NCI-H526 (cell line): ENCODE measurements at places on chromosomes 1 and 21.

DNA sequence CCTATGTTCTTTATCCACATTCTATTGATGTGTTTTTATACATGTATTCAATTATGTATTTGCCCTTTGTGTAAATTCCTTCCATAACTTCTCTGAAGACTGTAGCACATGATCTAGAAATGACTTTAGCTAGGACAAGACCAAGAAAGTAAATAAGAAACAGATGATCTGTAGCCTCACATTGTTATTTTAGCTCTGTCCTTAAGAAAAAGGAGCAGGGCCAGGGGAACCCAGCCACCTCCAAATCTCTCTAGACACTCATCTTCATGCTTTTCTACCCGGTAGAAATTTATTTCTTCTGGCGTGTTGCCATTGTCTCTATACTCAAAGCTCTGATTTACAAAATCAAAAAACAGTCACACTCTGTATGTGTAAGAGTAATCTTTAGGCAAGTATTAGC is 27.1 kb downstream of the CDC7 start:
- no peak for DNase-seq

DNA sequence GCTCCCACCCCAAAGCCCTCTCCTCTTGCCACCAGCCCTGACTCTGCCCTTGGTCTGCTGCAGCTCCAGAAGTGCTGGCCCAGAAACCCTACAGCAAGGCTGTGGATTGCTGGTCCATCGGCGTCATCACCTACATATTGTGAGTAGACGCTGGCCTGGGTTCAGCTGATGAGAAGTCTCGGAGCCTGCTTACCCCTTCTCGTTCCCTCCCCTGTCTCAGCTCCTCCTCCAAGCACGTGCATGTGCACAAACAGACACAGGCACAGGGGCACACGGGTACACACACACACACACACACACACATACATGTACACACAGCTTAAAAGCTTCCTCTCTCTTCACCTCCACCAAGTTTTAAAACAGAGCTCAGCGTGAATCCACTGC is 24.3 kb downstream of the CAMK1G start:
- DNase-seq = no peak

DNA sequence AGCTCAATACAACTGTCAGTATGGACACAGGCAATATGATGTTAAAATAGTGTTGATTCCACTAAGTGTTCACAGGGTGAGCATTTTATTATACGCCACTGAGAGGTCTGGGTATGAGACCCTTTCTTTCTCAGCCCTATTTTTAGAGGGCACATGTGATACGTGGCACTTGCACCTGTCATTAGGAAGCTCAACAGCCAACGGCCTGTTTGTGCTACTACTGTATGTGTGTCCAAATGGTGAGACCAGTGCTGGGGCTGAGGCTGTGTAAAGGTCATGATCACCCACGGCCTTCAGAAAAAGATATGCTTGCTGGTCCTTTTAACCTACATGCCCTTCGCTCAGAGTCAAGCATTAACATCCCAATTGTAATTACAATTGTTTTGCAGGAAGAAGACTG is 176.2 kb downstream of the DUSP10 start:
- DNase-seq = no peak

DNA sequence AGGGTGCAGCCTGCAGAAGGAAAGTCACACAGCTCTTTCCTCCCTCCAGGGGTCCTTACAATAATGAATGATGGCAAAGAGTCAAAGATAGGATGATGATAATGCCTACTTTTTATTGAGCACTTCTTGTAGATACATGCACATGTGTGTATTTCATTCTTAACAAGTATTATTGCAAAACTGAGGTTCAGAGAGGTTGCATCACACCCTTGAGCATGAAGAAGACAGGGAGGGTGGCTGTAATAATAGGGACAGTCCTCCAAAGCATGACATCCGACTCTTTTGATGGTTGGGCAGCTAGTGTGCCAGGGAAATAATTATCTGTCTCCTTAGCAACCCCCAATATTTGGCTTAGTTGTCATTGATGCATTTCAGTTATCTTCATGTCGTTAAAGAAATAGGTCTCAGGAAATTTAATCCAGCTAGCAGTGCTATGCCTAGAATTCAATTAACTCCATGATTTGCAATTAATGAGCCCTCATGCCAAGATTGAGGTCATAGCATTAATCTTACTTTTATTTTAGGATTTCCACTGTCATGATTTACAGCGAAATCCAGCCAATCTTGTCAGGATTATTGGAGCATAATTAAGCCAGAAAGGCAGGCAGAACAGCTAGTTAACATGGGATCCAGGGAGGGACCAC is 35.0 kb downstream of the DNAJC6 start:
- DNase-seq = no peak

DNA sequence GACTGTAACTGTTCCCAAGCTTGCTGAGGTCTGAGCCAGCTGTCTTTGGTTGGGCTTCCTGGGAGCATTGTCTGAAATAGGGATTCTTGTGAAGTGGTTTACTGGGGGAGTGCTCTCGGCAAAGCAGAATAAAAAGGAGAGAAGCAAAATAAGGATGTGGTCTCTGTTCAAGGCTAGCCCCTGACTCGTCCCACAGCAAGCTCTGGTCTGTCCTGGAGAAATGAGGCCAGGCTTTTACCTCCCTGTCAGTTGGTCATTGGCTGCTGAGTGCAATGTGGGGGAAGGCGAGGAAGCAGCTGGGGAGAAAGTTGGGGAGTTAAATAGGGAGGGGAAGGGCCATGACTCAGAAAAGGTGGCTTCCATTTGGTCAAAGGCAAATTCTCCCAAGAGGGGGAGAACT is 303.9 kb upstream of the DUSP10 start:
- no peak for DNase-seq

DNA sequence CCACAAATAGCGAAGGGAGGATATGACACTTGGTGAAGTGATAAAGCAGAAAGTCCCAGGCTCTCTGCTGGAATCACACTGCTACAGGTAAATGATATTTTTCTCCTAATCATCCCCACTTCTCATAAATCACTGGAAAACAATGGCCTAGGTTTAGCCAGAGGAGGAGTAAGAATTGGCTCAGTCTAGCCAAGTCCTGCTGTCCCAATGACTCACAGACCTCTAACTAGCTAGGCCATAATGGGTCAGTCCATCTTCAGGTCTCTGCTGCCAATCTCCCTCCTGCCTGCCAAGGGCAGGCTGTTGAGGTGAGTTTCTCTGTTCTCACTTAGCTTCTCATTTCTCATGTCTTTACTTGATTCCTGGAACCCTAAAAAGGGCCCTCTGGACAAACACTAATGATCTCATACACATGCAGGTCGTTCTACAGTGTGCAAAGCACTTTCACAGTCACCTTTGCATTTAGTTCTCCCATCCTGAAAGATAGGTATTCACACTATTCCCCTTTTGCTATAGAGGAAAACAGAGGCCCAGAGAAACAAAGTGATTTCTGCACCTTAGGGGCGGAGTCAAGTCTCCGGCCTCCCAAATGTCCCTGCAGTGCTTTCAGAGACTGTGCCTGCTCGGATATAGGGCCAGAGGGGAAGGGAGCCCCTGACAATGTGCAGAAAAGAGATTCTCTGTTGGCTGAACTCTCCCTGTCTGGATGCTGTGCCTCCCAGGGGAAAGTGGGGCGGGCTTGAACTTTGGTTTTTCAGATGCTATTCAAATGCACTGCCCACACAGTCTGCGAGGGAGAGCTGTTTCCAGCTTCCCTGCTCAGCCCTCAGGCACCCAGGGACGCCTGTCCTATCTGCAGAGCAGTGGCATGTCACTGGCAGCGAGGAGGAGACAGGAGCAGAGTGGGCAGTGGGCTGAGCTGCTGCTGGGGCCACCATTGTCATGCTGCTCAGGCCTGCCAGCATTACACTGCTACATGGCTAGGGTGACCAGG is 3.9 kb upstream of the CDK18 start:
- no peak for DNase-seq

DNA sequence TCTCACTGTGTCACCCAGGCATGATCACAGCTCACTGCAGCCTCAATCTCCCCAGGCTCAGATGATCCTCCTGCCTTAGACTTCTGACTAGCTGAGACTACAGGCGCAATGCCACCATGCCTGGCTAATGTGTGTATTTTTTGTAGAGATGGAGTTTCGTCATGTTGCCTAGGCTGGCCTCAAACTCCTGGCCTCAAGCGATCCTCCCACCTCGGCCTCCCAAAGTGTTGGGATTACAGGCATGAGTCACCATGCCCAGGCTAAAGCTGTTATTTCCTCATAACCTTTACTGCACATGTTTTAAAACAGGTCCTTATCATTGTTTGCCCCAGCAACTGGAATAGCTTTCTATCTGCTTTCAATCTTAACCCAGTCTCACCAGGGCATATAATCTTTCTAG is 2.9 kb downstream of the SARS1 start:
- no peak for DNase-seq

DNA sequence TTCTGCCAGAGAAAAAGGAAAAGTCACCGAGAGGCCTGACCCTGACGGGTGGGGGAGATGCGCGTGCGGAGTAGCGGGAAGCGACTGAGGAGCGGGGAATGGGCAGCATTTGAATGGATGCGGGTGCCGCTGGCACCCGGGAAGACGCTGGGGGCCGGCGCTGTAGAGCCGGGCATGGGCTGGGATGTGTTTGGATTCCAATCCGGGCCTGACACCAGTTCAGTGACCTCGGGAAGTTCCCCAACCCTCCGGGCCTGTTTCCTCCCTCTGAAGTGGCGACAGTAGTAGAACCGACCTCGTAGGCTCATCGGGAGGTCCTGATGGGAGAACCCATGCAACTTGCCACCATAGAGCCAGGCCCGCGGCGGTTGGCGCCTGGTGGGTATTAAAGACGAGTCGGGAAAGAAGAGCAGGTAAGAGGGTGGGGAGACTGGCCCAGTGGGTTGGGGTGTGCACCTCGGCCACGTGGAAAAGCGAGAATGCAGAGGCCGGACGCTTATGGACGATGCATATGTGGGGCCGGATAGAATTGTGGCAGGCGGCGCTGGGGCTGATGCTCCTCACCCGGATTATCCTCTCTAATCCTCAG is 642 bp upstream of the SLC16A1 start:
- peak; percentile 76 for DNase-seq

GRCh38 chr1:244074559-244075171 is 23.6 kb downstream of the ZBTB18 start:
- DNase-seq = no peak

DNA sequence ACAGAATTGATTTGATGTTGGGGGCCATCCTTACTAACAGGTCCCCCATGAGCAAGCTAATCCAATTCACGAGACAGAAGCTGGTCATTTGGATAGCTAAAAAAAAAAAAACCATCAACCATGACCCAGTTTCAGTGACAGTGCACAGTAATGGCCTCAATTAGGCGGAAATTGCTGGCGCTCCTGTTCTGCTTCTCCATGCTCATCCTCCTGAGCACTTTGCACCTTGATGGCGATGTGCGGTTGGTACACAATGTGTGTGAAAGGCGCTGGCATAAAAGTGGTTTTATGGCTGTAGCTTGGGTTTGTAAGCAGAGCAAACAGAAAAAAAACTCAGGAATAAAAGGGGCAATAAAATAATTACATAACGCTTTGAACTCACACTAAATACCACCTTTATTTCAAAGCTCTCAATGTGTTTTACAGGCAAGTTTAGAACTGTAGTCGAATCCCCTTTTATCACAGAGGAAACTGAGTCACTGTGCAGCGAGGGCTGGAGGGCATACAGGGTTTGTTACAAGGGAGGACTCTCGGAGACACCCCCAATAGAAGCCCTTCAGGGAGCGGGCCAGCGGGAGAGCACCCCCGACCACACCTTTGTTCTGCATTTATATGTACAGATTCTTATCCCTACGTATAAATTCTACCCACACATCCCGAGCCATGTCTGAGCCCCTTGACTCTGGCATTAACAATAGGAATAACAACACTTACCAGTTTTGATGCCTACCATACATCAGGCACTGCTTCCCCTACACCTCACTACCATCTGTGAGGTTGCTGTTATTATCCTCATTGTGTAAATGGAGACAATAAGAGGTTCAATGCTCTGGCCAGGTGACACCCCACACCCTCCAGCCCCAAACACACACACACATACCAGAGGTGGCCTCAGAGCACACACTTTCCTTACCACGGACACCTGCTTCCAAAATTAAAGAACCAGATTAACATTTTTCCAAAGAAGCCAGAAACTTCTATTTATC is 213.5 kb upstream of the IRF2BP2 start:
- DNase-seq = no peak

- DNase-seq = no peak
Measured at GRCh38 chr1:78277253-78277652, 213.5 kb upstream of the PTGFR start.

GRCh38 chr1:114668784-114669561 is 876 bp downstream of the DENND2C start:
- no peak for DNase-seq

GRCh38 chr1:20158358-20159070 is 19.4 kb downstream of the PLA2G2F start:
- DNase-seq = no peak

GRCh38 chr1:232319518-232320210 is 310.3 kb downstream of the SIPA1L2 start:
- no peak for DNase-seq
